ENCODE measurements at places on chromosomes 12 and 14. TPM values are rescaled to one million over a fixed set of nuclear protein-coding genes. Genes with fewer than 3 reads are reported as not detected.

KRT73 gene
- not detected for total RNA-seq

GRCh38 chr12:20863056-20863455 lies 52.6 kb downstream of the SLCO1B3 start:
- H3K27me3 ChIP-seq, result no peaks in the 10 kb centered on the region
- no peak overlapping the region for H3K4me3 ChIP-seq
- peak; percentile 2 for DNase-seq

PARP11 gene
- total RNA-seq, result 11.1 TPM

GRCh38 chr12:121916719-121917118 lies 1.7 kb upstream of the CFAP251 start:
- peak; percentile 74 for DNase-seq
- H3K4me1 ChIP-seq, result peaks cover 22% of the 10 kb centered on the region
- H3K4me3 ChIP-seq, result no peak overlapping the region
- no peaks in the 10 kb centered on the region for H3K36me3 ChIP-seq
- peak overlapping the region; percentile 82 for H3K27ac ChIP-seq

- peak; percentile 43 for DNase-seq
- no peak overlapping the region for H3K4me3 ChIP-seq
- no peak overlapping the region for H3K27ac ChIP-seq
- H3K36me3 ChIP-seq, result no peaks in the 10 kb centered on the region
- no peaks in the 10 kb centered on the region for H3K27me3 ChIP-seq
These were observed 67.3 kb downstream of the SPTB start for GRCh38 chr14:64812412-64812811.

DNA sequence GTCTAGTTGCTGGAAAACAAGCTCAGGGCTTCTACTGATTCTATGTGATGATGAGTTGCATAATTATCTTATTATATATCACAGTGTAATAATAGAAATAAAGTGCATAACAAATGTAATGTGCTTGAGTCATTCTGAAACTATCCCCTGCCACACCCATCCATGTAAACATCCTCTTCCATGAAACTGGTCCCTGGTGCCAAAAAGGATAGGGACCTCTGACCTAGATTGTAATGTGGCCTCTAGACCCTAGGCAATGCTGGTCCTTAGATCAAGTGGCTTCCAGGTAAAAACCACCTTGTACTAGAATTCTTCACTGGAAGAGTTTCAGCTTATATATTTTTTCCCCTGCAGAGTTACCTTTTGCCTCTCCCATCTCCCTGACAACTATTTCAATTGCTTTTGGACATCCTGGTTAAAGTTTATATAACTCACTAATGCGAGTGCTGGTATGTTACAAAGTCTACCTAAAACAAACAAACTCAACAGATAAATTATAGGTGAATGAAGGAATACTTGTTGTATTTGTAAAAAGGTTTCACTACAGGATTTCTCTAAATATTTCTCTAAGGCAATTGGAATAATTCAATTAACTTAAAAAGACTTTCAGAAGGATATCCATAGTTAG lies 462.5 kb downstream of the NAV3 start:
- H3K36me3 ChIP-seq, result no peaks in the 10 kb centered on the region
- no peak for DNase-seq
- no peak overlapping the region for H3K27ac ChIP-seq
- no peaks in the 10 kb centered on the region for H3K4me1 ChIP-seq
